HS-27A (cell line): ENCODE measurements at places on chromosomes 16 and 17.

GRCh38 chr16:87190288-87191230, 126.6 kb downstream of the C16orf95 start:
- no peak for DNase-seq

DNA sequence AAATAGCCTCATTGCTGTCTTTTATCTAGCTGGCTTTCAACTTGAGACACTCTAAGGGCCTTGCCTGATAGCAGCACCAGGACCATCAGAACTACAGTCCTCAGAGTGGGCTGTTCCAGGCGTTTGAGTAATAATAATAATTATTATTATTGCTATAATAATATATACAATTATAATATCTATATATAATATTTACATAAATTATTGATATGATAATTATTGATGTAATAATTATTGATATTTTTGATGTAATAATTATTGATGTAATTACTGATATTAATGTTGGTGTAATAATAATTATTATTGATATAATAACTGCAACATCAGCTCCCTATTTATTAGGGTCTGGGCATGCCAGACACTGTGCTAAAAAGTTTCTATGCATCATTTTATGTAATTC, 25.6 kb upstream of the CRHR1 start:
- no peak for DNase-seq

GRCh38 chr17:538181-538973, 176.3 kb downstream of the VPS53 start:
- DNase-seq = no peak

- DNase-seq = no peak
These were observed 15.0 kb upstream of the MPHOSPH6 start for GRCh38 chr16:82185012-82185411.

- no peak for DNase-seq
These were observed 162.4 kb downstream of the PPM1E start for GRCh38 chr17:58918072-58918471.
